ENCODE measurements at places on chromosomes 2 and 18.

DNA sequence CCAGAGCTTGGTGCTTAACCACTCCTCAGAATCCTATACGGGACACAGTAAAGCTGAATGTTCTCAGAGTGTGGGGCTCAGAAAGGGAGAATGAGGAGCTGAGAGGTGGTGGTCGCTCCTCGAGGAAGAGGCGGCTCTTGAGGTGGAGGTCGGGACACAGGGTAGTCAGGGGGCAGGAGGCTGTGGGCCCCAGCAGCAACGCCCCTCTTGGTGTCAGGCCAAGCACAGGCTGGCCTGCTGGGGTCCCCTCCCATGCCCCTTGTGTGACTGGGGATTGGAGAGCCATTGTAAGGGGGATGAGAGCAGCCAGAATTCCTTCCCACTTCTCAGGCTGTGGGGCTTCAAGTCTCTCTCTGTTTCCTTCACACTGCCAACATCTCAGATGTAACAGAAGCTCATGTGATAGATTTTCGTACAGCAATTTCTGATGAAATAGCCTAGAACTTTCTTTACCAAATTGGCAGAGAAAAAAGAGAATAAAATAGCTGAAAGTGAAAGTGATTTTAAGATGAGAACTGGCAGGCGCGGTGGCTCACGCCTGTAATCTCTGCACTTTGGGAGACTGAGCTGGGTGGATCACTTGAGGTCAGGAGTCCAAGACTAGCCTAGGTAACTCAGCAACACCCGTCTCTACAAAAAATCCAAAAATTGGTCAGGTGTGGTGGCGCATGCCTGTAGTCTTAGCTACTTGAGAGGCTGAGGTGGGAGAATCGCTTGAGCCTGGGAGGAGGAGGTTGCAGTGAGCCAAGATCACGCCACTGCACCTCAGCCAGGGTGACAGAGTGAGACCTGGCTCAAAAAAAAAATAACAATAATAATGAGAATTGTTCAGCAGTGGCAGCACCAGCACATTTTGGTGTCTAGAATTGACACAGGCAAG, 61.1 kb upstream of the RPL31 start:
- DNase-seq, result no peak

DNA sequence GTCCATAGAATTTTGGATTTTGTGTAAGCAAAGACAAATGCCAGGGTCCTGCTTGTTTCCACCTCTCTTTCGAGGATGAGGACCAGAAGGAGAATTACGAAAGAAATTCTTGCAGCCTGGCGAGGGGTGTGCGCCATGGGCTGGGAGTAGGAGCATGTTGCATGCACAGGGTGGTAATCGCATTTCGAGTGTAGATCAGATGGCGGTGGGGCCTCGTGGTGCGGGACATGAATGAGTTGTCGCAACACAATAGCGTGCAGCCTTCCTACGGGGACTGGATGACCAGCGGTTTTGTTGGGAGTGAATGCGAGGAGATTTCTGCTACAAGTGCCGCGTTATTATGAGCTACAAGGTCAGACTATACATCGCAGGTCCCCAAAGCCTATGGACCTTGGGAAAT, 4.2 kb upstream of the EN1 start:
- DNase-seq, result no peak

GRCh38 chr2:46549166-46549844, 69.9 kb downstream of the TMEM247 start:
- no peak for DNase-seq

DNA sequence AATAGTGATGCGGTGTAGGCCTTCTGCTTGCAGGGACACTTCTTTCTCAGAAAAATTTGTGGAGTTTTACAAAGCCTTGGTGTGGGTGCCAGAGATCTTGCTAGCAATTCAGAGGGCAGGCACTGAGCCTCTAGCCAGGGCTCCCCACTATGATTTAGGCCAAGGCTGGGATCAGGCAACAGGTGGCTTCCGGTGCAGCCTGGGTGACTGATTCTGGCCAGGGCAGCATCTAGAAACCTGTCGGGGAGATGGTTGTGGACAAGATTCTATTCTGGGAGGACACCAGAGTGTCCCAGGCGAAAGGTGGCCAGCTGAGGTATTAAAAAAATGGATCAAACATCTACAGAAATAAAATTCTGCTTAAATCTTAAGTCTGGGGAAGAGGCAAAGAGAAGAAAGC, 21.5 kb upstream of the TNP1 start:
- no peak for DNase-seq

All from NCI-H1694 (cell line).